ENCODE measurements at places on chromosomes 7 and 10. TPM values are rescaled to one million over a fixed set of nuclear protein-coding genes. Genes with fewer than 3 reads are reported as not detected.

- H3K27me3 ChIP-seq: no peaks in the 10 kb centered on the region
- DNase-seq: no peak
- no peak overlapping the region for H3K4me3 ChIP-seq
- no peaks in the 10 kb centered on the region for H3K36me3 ChIP-seq
These were observed 130.0 kb downstream of the THSD7A start for GRCh38 chr7:11701829-11702560.

DNA sequence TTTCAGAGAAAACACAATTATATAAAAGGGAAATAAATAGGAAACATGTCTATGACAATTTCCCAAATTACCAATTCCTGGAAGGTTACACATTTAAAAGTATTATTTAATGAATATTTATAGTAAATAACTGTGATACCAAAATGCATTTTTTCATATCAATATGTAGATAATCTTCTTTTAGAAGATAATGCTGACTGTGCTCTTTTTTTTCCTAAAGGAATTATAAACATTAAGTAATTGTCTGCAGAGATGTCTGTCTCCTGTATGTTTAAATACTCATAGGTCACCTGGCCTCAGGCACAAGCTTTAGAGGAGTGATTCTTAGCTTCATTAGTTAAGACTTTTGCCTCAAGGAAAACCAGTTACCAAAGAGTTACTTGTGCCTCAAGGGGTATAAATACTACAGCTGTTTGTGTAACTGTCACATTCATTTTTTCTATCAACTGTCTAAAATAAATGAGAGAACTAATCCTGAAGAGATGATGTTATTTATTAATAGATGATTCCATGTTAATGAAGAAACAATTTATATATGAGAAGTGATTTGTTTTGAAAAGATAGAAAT lies 77.1 kb downstream of the DNAJC1 start:
- H3K36me3 ChIP-seq: no peaks in the 10 kb centered on the region
- H3K4me3 ChIP-seq: no peak overlapping the region
- DNase-seq: no peak
- H3K27ac ChIP-seq: no peak overlapping the region
- no peaks in the 10 kb centered on the region for H3K27me3 ChIP-seq
- no peaks in the 10 kb centered on the region for H3K4me1 ChIP-seq

Gene PLXDC2
- 0.05 TPM for total RNA-seq

- H3K4me3 ChIP-seq: no peak overlapping the region
- H3K27ac ChIP-seq: no peak overlapping the region
- peaks cover 7% of the 10 kb centered on the region for H3K27me3 ChIP-seq
- no peaks in the 10 kb centered on the region for H3K36me3 ChIP-seq
- DNase-seq: peak; percentile 4
- H3K4me1 ChIP-seq: no peaks in the 10 kb centered on the region
These were observed 112.5 kb downstream of the GRID1 start for GRCh38 chr10:86254081-86254480.

- DNase-seq: no peak
- no peak overlapping the region for H3K4me3 ChIP-seq
- H3K27ac ChIP-seq: no peak overlapping the region
- H3K36me3 ChIP-seq: no peaks in the 10 kb centered on the region
These were observed 21.1 kb downstream of the FRMD4A start for GRCh38 chr10:14309593-14309992.

Gene TMEM184A
- total RNA-seq: not detected

Gene PALD1
- 0.26 TPM for total RNA-seq

Gene GRM3
- not detected for total RNA-seq

GRCh38 chr7:55350281-55350680 lies 14.9 kb upstream of the LANCL2 start:
- no peaks in the 10 kb centered on the region for H3K36me3 ChIP-seq
- no peak overlapping the region for H3K4me3 ChIP-seq
- peaks cover 8% of the 10 kb centered on the region for H3K4me1 ChIP-seq
- H3K27ac ChIP-seq: no peak overlapping the region
- H3K27me3 ChIP-seq: peaks cover 36% of the 10 kb centered on the region

DNA sequence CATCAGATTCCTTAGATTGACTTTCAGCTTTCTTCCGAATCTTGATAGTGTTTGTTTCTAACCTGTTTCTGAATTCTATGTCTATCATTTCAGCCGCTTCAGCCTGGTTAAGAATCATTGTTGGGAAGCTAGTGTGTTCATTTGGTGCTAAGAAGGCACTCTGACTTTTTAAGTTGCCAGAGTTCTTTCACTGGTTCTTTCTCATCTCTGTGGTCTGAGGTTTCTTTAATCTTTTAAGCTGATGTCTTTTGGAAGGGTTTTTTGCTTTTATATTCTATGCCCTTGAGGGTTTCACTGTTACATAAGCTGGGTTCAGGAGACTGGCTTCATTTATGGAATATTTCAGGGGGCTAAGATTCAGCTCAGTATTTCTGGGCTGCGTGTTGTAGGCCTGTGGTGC lies 104.5 kb upstream of the PRSS58 start:
- H3K27me3 ChIP-seq: peaks cover 24% of the 10 kb centered on the region
- H3K4me1 ChIP-seq: peaks cover 11% of the 10 kb centered on the region
- no peak overlapping the region for H3K27ac ChIP-seq
- no peaks in the 10 kb centered on the region for H3K36me3 ChIP-seq
- no peak for DNase-seq
- H3K4me3 ChIP-seq: no peak overlapping the region

Gene CLDN4
- 0.12 TPM for total RNA-seq

Gene LRRTM3
- total RNA-seq: not detected

Gene PPP1R3C
- total RNA-seq: not detected

DNA sequence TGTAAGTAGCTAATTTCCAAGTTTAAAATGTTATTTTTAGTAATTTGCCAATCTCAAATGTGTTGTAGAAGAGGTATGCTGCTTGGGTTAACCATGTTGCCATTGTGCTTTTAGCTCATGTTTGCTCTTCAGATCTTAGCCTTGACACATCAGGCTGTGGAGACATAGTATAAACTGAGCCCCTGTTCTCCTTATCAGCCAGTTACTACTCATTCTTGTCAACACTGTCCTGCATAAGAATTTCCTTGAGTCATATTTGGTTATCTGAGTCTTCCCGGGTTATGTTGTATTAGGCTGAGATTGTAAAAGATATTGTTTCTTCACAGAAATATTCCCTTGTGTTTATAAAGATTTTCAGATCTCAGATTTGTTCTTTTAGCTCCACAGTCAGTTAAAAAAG lies 4.1 kb downstream of the SSBP1 start:
- peaks cover 35% of the 10 kb centered on the region for H3K4me1 ChIP-seq
- H3K36me3 ChIP-seq: peaks cover 52% of the 10 kb centered on the region
- H3K27ac ChIP-seq: no peak overlapping the region
- no peak for DNase-seq

DNA sequence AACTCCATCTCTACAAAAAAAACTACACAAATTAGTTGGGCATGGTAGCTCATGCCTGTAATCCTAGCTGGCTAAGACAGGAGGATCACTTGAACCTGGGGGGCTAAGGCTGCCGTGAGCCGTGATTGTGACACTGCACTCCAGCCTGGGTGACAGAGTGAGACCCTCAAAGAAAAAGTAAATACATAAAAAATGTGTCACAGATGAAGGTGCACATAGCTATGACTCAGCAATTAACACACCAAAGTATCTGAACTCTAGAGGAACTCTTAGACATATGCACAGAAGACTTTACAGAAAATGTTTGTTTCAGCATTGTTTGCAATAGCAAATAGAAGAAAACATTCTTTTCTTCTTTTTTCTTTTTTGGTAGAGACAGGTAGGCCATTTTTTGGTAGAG lies 8.3 kb downstream of the C10orf62 start:
- H3K4me3 ChIP-seq: no peak overlapping the region
- H3K4me1 ChIP-seq: no peaks in the 10 kb centered on the region
- no peaks in the 10 kb centered on the region for H3K36me3 ChIP-seq
- no peaks in the 10 kb centered on the region for H3K27me3 ChIP-seq
- no peak overlapping the region for H3K27ac ChIP-seq
- DNase-seq: no peak

GRCh38 chr7:135980665-135981180 lies 3.6 kb upstream of the MTPN start:
- peaks cover 54% of the 10 kb centered on the region for H3K4me1 ChIP-seq
- peak overlapping the region; percentile 66 for H3K4me3 ChIP-seq
- H3K27ac ChIP-seq: peak overlapping the region; percentile 84

GRCh38 chr7:2259480-2259879 lies 17.5 kb downstream of the NUDT1 start:
- H3K36me3 ChIP-seq: peaks cover 3% of the 10 kb centered on the region
- no peak for DNase-seq
- peaks cover 4% of the 10 kb centered on the region for H3K27me3 ChIP-seq
- H3K27ac ChIP-seq: no peak overlapping the region

Gene STK32C
- 15.9 TPM for total RNA-seq

DNA sequence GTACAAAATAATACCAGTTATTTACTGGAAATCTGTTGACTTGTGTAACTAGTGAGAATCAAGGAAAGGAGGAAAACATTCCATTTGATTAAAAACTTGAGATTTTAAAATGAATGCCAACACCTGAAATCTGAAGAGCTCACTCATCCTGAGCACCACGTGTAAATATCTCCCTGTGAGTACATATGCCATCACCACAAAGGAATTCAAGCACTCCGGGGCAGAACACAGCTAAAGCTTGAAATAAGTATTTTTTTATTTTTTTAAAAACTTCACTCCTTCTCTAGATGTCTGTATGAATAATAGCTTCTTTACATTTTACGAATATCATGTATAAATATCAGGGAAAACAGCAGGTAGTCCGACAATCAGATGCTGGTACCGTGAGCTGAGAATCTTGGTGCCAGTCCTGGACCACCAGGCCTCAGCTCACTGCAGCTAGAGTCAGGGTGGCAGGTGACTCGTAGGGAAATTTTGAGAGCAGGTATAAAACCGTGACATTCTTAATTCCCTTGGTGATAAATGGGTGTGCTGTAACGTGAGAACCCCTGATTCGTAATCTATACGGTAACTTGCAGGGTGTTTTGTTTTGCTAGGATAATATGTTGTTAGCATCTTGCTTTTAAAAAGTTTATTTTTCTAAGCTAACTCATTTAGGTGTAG lies 12.7 kb downstream of the LMTK2 start:
- no peak overlapping the region for H3K27ac ChIP-seq
- no peak for DNase-seq
- peaks cover 3% of the 10 kb centered on the region for H3K4me1 ChIP-seq
- H3K27me3 ChIP-seq: no peaks in the 10 kb centered on the region
- peaks cover 6% of the 10 kb centered on the region for H3K36me3 ChIP-seq

Gene CTBP2
- total RNA-seq: 0.61 TPM

Gene LRRC18
- total RNA-seq: not detected

DNA sequence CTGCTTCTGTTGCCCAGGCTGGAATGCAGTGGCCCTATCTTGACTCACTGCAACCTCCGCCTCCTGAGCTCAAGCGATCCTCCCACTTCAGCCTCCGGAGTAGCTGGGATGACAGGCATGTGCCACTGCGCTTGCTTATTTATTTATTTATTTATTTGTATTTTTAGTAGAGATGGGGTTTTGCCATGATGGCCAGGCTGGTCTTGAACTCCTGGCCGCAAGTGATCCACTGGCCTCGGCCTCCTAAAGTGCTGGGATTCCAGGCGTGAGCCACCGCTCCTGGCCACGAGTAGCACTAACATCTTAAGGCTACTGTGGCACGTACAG lies 70.9 kb downstream of the CARD11 start:
- no peak for DNase-seq

- H3K4me3 ChIP-seq: no peak overlapping the region
- no peak for DNase-seq
- H3K27ac ChIP-seq: no peak overlapping the region
These were observed 152.2 kb downstream of the CRPPA start for GRCh38 chr7:16268821-16269768.

DNA sequence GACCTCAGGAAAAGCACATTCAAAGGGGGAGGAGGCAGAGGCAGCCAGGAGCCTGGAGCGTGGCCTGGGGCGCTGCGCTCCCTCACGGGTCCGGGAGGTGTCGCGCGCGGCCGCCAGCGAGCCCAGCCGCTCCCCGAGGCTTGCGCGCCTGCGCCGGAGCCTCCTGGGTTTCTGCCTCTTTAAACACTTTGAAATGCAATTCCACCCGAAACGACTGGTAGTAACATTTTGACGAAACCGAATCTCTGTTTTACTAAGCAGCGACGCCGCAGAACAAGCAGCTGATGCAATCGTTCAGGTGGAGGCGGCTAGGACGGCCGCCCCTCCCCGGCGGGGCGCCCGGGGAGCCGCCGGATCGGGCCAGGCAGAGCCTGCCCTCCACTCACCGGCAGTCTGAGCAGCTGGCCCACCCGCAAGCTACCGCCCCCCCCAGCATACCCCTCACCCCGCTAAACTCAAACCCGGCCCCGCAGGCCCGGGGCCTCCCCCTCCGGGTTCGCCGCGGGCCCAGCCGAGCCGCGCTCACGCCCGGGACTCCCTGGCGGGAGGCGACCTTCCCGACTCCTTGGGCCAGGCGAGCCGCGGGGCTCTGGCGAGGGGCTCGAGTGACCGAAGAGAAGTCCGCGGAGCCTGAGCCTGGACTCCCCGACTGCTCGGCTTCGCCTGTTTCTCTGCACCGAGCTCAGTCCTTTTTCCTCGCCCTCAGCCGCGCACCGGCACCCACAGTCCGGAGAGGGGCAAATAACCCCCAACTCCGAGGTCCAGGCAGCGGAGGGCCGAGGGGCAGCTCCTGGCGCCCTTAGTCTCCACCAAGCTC lies 3.2 kb downstream of the MKX start:
- no peak overlapping the region for H3K27ac ChIP-seq
- H3K4me1 ChIP-seq: peaks cover 36% of the 10 kb centered on the region
- peaks cover 4% of the 10 kb centered on the region for H3K36me3 ChIP-seq
- H3K4me3 ChIP-seq: peak overlapping the region; percentile 58

Gene SYNPO2L
- total RNA-seq: 0.06 TPM

GRCh38 chr10:28201410-28202400 lies 101.2 kb downstream of the MPP7 start:
- H3K36me3 ChIP-seq: no peaks in the 10 kb centered on the region
- H3K27ac ChIP-seq: no peak overlapping the region
- no peak for DNase-seq
- no peaks in the 10 kb centered on the region for H3K4me1 ChIP-seq
- H3K4me3 ChIP-seq: no peak overlapping the region

Gene RADIL
- total RNA-seq: 0.12 TPM

Gene GPR37
- not detected for total RNA-seq

Gene HGF
- total RNA-seq: not detected

GRCh38 chr10:58335306-58336005 lies 650 bp downstream of the UBE2D1 start:
- peaks cover 11% of the 10 kb centered on the region for H3K36me3 ChIP-seq
- no peak for DNase-seq
- H3K27me3 ChIP-seq: peaks cover 15% of the 10 kb centered on the region
- peaks cover 27% of the 10 kb centered on the region for H3K4me1 ChIP-seq
- peak overlapping the region; percentile 73 for H3K27ac ChIP-seq
- H3K4me3 ChIP-seq: peak overlapping the region; percentile 89

GRCh38 chr10:78829565-78829964 lies 239.2 kb upstream of the ZMIZ1 start:
- H3K4me3 ChIP-seq: no peak overlapping the region
- DNase-seq: no peak
- H3K27ac ChIP-seq: no peak overlapping the region
- no peaks in the 10 kb centered on the region for H3K36me3 ChIP-seq
- H3K27me3 ChIP-seq: peaks cover 12% of the 10 kb centered on the region
- no peaks in the 10 kb centered on the region for H3K4me1 ChIP-seq

All from activated CD8-positive, alpha-beta memory T cell treated with anti-CD3 and anti-CD28 coated beads, Interleukin-2, amount 10 ng/mL, durations not matched to agents 7 days and 5 days (primary cell).